NCI-H1436 treated with DMSO at 0.1 percent for 48 hours (cell line): ENCODE measurements at places on chromosomes 7 and 10.

GRCh38 chr10:104333728-104334373 lies 4.4 kb downstream of the ITPRIP start:
- DNase-seq: no peak

GRCh38 chr7:106070567-106071254 lies 41.4 kb downstream of the SYPL1 start:
- peak; percentile 73 for DNase-seq

DNA sequence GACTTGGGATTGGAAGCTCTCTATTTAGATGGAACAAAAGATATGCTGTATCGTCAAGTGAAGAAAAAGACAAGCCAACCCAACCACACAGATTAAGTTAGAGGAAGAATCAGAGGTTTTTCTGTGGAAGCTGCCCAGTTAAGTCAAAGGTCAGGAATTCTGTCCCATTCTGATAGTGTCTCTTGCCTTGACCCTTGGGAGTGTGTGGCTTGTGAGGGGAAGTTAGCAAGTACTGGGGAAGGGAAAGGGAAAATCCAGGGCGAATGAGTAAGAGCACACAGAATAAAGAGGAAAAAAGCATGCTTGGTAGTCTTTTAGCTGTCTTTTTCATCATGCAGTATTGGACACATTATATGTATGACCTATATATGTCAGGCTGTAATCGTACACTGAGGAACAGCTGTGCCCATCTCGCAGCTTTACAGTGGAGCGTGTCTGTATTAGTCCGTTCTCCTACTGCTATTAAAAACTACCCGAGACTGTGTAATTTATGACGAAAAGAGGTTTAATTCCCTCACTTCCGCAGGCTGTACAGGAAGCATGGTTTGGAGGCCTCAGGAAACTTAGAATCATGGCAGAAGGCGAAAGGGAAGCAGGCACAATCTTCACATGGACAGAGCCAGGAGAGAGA lies 197.2 kb downstream of the GALNT17 start:
- DNase-seq: no peak

- no peak for DNase-seq
These were observed 14.3 kb downstream of the ZNF282 start for GRCh38 chr7:149209518-149210269.

GRCh38 chr7:155648752-155649339 lies 4.4 kb downstream of the RBM33 start:
- DNase-seq: no peak

GRCh38 chr10:71685554-71686232 lies 33.9 kb downstream of the C10orf105 start:
- no peak for DNase-seq

DNA sequence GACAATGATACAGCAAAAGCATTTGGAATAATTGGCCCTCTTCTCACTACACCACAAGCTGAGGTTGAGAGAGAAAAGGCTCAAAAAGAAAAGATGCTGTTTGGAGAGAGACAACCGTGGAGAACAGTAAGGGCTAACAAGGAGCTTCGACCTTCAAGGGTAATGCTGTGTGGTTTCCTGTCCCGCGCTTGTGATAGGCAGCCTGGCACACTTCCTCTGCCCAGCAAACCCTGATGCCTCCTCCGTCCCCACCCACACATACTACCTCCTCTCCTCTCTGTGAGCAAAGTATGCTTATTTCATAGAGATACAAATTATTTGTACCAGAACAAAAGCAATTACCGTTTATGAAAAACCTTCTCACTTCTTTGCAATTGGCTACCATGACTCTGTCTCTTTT lies 755.4 kb downstream of the KCNMA1 start:
- DNase-seq: no peak

GRCh38 chr7:113774182-113774807 lies 144.5 kb downstream of the PPP1R3A start:
- DNase-seq: peak; percentile 7

- no peak for DNase-seq
These were observed 162.6 kb downstream of the CTNNA3 start for GRCh38 chr10:67533376-67533775.

DNA sequence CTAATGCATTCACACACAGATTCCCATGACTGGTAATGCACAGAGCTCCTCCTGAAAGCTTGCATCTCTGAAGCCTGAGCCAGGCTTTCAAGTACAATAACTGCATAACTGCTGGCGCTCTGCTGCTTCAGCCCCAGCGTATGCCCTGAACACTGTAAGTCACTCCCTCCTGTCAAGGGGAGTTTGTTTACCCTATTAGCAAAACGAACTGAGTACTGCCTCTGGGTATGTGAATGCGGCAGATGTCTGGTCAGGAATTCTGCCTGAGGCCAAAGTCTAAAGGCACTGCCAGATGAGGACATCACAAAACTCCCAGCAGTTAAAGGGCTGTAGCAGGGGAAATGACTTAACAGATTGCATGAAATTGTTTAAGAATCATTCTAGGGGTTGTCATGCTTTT lies 97.7 kb downstream of the NRCAM start:
- DNase-seq: peak; percentile 74

- no peak for DNase-seq
These were observed 249.5 kb upstream of the SORCS1 start for GRCh38 chr10:107413971-107414370.

GRCh38 chr7:50505553-50506210 lies 55.5 kb upstream of the FIGNL1 start:
- DNase-seq: no peak

GRCh38 chr10:62166331-62167131 lies 102.1 kb downstream of the RTKN2 start:
- DNase-seq: no peak

DNA sequence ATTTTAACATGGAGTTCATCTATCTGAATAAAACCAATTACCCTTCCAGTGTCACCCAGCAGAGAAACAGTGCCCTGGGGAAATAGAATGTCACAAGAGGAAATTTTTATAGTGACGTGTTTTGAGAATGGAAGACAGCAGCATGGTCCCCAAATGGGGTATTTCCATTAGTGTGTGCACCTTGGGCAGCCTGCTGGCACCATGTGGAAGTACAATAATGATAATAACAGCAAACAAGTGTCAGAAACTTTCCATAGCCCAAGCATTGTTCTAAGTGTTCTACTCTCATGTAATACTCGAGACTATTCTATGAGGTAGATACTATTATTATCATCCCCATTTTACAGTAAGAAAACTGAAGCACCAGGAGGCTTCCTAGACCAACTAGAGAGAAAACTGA lies 2.2 kb upstream of the PDE1C start:
- DNase-seq: no peak

GRCh38 chr10:79051766-79052165 lies 17.0 kb upstream of the ZMIZ1 start:
- DNase-seq: no peak

- DNase-seq: no peak
These were observed 218.2 kb upstream of the PRSS58 start for GRCh38 chr7:142476077-142476476.

- no peak for DNase-seq
These were observed 918 bp downstream of the CALHM2 start for GRCh38 chr10:103451091-103451813.
